Vagina (tissue), 2 donors: ENCODE measurements at places on chromosomes 7 and 10.

DNA sequence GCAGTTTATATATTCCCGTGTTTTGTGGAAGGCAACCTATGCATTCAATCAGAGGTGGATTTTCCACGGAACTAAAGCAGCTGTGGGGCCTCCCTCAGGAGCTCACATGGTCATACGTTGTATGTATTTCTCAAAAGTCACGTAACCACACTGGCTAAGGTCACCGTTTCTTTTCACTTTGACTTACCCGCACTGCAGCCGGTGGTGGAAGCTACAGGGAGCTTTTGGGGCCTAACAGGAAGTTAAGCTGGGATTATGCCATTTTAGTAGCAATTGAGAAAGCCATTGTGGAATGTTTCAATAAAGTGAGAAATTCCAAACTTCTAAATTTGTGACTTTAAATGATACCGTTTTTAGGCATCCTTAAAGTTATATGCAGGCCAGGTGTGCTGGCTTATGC, 111.2 kb upstream of the KLF6 start:
- no peak for DNase-seq

DNA sequence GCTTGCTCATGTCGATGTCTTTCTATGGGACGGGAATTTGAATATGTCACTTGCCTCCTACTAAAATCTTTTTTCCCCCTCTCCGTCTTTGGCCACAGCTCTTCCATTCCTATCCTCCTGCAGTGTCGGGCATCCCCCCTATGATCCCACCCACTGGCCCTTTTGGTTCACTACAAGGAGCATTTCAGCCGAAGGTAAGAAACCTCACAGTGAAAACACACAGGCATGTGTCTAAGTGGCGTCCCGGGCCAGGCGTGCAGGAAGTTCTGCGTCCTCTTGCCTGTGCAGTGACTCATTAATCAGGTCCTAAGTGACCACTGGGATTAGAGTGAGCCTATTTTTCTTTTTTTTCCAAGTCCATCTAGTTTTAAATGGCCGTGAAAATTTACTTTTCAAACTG, 360.5 kb upstream of the GALNT17 start:
- DNase-seq, result no peak

DNA sequence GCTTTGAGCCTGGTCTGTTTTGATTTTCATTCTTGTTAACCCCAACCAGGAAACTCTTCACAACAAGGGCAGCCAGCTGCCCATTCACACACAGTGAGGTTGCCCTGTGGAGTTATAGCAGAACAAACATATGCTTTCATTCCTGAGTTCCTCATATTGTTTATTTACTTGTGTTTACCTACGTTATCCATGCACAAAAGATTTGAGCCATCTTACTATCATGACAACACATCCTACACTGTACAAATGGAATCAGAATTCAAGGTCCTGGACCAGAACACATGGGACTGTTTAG, 21.7 kb upstream of the BMPER start:
- DNase-seq, result no peak

DNA sequence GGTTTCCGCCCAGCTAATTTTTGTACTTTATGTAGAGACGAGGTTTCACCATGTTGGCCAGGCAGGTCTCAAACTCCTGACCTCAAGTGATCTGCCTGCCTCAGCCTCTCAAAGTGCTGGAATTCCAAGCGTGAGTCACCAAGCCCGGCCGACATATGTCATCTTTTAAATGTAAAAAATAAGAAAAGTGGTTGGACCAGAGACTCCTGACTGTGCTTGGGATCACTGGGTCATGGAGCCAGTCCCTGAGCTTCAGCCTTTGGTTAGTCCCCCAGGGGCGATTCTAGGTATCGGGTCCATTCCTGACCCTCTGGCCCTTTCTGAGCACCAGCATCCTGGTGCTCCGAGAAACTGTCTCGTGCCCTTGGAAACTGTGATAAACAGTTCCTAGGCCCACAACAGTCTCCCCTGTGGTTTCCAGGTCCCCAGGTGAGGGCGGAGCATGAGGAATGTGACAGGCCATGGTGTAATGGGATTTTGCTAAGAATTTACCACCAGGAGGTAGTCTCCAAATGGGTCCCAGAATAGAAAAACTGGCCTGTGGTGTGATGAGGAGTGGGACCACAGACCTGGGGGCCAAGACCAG, 32.8 kb downstream of the UBTD1 start:
- no peak for DNase-seq

- no peak for DNase-seq
Observed at GRCh38 chr10:44972874-44973306, 5.7 kb downstream of the DEPP1 start.

DNA sequence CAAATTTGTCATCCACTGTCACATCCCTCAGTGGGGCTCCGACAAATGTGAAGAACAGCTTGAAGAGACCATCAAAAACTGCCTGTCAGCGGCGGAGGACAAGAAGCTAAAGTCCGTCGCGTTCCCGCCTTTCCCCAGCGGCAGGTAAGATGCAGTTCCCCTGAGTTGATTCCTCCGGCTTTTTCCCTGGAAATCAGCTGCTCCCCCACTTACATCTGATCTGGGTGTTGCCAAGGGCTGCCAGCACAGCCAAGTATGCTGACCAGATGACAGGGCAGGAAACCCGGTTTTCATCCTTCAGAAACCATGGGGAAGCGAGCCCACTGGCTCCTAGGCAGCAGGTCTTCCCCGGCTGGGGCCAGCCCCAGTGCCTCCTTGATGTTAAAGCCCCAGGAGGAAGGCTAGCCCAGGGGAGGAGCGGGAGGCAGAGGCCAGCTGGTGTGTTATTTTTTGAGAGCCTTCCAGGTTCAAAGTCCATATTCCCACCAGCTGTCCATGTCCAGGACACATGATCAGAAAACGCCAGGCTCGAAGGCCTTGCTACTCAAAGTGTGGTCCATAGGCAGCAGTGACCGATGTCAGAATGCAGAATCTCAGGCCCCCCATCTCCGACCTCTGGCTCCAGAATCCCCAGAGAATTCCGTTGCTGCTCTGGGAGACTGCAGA, 23.4 kb downstream of the AIFM2 start:
- DNase-seq, result no peak

DNA sequence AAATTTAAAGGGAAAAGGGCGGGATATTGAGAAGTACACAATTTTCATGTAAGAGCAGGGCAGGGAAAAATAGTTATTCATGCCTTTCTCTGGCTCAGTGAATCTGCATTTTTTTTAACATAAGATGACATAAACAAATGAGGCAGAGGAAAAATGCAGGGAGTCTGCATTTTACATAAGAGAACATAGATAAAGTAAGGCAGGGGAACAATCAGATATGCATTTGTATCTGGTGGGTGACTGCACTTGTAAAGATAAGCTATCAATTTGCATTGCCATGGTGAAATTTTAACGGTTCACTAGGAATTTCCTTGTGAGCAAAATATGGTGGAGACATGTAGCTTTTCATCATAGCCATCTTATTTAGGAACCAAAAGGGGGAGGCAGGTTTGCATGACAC, 33.5 kb downstream of the ALOX5 start:
- no peak for DNase-seq

DNA sequence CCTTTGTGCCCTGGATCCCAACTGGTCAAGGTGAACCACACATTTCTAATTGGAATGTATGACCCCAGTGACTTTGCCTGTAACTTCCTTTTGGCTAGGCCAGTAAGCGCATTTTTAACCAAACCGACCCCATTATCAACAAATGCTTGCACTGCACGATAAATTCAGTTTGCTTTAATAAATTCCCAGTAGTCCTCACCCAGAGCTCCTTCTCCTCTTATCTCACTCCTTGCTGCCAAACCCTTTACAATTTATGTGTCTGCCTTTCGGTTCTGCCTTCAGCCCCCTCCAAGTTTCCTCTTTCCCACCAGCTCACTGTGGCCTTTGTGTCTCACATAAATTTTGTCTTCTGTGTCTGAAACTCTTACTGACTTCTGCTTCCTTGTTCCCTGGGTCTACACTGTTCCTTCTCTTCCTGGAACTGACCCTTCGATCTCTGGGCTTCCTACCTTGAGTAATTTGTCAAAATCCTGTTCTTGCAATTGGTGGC, 59.0 kb downstream of the TBXAS1 start:
- no peak for DNase-seq

GRCh38 chr7:36594445-36594844, 129.8 kb downstream of the AOAH start:
- DNase-seq, result no peak

DNA sequence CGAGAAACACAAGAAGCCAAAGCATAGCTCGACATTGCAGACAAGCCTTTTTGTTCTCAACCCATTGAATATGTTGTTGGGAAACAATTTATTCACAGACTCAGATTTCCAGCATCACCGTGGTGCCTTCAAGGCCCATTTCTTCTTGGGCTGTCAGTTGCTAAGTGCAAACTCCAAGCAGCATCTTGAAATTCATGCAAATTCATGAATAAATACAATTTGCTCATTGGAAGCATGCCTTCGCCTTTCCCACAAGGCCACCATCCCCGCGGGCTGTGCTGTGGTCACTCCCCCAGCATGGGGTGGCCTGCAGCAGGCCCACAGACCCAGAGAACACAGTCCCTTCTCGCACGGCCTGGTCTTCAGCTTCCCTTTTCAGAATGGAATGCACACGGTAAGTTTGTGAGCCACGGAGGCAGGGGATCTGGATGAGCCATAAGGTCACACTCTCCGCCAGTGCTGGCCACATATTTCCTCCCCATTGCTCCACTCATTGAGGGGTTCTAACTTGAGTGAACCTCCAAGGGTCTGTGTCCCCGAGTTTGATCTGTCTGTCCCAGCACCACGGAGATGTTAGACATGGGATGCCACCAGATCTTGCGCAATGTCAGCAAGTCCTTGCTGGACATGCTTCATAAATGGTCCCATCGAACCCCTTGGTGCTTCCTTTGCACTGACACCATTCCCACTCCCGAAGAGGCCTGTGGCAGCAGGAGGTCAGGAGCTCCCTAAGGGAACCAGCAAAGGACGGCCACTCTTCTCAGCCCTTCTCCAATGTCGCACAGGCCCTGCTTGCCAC, 109.5 kb downstream of the GFRA1 start:
- no peak for DNase-seq

GRCh38 chr7:21345361-21345760, 82.5 kb upstream of the SP4 start:
- no peak for DNase-seq

- DNase-seq, result no peak
Observed at GRCh38 chr7:23238983-23239652, 7.5 kb upstream of the GPNMB start.

DNA sequence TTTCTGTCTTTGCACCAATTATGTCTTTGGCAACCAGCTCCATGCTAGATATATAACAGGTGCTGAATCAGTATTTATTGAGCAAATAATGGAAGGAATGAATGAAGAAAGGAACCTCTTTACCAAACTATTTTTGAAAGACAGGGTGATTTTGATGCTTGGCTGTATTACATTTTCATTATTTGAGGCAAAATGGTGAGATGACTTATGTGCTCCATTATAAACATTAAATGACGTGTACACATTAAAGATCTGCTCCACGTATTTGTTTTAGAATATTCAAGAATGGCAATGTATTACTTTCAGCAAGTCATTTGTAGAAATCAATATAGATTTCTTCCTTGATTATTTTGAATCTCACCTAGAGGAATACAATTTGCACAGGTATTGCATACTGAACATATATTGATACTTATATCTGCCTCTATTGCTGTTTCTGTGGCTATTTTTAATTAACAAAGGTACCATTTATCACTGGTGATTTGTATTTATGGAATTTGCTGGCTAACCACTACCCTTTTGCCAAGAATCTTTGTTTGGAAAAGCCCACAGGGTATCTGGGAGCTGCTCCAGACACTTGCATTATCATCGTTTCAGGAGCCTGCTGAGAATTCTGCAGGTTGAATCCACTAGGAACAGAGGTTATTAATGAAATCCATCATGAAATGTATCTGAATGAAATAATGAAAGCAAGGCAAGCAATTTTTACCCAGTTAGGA, 92.2 kb downstream of the SEMA3C start:
- DNase-seq, result no peak

GRCh38 chr10:65622608-65623007, 1303.2 kb upstream of the LRRTM3 start:
- no peak for DNase-seq

GRCh38 chr10:79055892-79056291, 12.9 kb upstream of the ZMIZ1 start:
- no peak for DNase-seq

DNA sequence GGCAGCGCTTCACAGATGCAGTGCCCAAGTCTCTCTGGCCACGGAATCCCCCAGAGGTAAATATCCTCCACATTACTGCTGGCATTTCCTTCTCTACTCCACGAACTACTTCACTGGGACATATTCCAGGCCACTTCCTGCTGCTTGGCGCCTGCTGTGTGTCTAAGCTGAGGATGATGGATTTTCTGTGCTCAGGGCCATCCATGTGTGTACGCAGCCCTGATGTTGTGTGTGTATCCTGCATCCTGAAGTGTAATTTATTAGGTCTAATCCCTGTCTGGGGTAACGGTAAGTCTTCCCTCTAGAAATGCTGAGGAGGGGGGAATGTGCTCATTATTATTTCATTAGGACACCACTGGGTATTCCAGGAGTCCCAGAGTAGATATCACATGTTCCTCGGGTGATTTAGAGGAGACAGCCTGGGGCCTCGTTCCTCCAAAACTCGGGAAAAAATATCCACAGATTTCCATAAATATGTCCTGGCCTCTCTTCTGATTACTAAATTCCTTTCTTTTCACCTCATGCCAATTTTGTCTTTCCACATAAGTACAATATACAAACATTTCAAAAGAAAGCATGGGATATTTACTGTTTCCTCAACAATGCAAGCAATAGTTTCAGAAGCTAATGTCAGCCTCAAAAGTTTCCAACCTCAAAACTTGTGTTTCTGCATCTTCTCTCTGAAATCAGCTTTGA, 25.5 kb upstream of the HABP2 start:
- DNase-seq, result peak; percentile 58

GRCh38 chr10:94097656-94098055, 103.9 kb downstream of the PLCE1 start:
- DNase-seq, result no peak

DNA sequence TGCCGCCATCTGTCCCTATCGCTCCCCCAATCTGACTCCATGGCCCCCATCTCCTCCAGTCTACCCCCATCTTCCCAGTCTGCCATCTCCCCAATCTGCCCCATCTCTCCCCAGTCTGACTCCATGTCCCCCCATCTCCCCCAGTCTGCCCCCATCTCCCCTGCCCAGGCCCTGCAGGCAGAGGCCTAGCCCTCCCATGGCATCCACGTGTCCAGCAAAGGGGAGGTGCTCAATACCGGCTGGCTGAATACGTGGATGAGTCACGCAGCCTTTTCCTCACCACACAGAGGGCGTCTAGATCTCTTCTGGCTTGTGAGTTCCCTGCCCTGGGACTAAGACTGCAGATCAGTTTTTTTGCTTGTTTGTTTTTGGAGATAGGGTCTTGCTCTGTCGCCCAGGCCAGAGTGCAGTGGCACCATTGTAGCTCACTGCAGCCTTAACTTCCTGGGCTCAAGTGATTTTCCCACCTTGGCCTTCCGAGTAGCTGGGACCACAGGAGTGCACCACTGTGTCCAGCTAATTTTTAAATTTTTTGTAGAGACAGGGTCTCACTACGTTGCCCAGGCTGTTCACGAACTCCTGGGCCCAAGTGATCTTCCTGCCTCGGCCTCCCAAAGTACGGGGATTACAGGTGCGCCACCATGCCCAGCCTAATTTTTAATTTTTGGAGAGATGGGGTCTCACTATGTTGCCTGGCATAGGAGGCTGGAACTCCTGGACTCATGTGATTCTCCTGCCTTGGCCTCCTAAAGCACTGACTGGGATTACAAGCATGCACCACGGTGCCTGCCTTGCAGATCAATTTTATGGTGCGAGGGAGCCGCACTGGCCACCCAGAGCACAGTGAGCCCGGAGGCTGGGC, 15.3 kb upstream of the GPR146 start:
- no peak for DNase-seq

- no peak for DNase-seq
Observed at GRCh38 chr10:99709480-99710229, 22.3 kb downstream of the COX15 start.

- no peak for DNase-seq
Observed at GRCh38 chr7:64494912-64495461, 67.9 kb downstream of the ZNF680 start.
